Naive thymus-derived CD8-positive, alpha-beta T cell (primary cell): ENCODE measurements at places on chromosomes 7 and 10. TPM values are rescaled to one million over a fixed set of nuclear protein-coding genes. Genes with fewer than 3 reads are reported as not detected.

- DNase-seq: no peak
- no peaks in the 10 kb centered on the region for H3K4me1 ChIP-seq
- H3K27ac ChIP-seq: no peak overlapping the region
- no peaks in the 10 kb centered on the region for H3K36me3 ChIP-seq
These were observed 18.8 kb downstream of the NEBL start for GRCh38 chr10:20877986-20878983.

DNA sequence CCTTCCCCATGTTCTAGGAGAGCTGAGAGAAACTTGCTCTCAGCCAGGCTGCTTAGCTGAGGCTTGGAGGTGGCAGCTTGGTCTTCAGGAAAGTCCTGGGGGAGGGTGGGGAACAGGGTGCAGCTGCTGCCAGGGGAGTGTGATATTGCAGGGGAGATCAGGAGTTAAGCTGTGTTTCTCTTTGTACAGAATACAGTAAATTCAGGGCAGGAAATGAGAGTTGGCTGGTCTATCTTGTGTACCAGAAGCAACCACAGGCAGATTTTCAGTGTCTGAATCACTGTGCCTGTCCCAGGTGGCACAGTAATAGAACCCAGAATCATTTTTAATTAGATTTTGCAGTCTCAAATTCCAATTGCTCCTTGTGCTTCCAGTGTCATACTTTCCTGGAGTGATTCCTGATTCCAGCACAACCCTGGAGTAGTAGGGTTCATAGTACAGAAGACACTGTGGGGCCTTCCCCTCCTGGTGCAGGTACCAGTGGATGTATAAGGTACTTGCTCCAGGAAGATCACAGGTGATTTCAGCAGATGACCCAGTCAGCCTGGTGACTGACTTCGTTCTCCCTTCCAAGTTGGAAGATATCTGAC is 94.0 kb upstream of the TARP start:
- H3K4me1 ChIP-seq: peaks cover 87% of the 10 kb centered on the region
- no peak for DNase-seq
- H3K36me3 ChIP-seq: peaks cover 10% of the 10 kb centered on the region
- H3K27me3 ChIP-seq: no peaks in the 10 kb centered on the region

DNA sequence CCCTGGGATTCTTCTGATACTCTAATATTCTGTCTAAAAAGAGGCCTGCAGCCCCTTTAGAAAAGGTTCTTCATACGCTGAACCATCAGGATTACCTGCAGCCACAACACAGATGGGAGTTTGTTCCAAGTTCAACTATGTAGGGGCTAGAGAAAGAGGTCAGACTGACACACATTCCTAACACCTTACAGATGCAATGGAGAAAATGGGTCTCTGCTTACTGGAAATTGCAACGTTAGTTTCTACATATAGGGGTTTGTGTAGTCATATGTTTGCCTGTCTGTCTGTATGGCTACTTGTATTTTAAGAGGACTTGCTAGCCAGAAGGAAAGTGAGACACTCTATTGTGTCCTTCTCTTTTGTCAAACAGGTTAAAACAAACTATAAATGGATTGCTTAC is 618.5 kb downstream of the INHBA start:
- no peak overlapping the region for H3K27ac ChIP-seq
- no peaks in the 10 kb centered on the region for H3K4me1 ChIP-seq
- no peaks in the 10 kb centered on the region for H3K27me3 ChIP-seq

GRID2IP gene
- 2.6 TPM for total RNA-seq

- H3K4me3 ChIP-seq: no peak overlapping the region
- no peak overlapping the region for H3K27ac ChIP-seq
- H3K27me3 ChIP-seq: no peaks in the 10 kb centered on the region
- no peaks in the 10 kb centered on the region for H3K4me1 ChIP-seq
These were observed 143.0 kb downstream of the NEURL1 start for GRCh38 chr10:103636492-103636891.

- H3K4me3 ChIP-seq: no peak overlapping the region
- H3K36me3 ChIP-seq: peaks cover 12% of the 10 kb centered on the region
- H3K4me1 ChIP-seq: no peaks in the 10 kb centered on the region
- DNase-seq: no peak
These were observed 28.6 kb downstream of the PLA2G12B start for GRCh38 chr10:72925951-72926465.

CYP26C1 gene
- 0.44 TPM for total RNA-seq

- DNase-seq: peak; percentile 75
- peaks cover 7% of the 10 kb centered on the region for H3K27me3 ChIP-seq
- H3K36me3 ChIP-seq: no peaks in the 10 kb centered on the region
- no peak overlapping the region for H3K27ac ChIP-seq
- peaks cover 20% of the 10 kb centered on the region for H3K4me1 ChIP-seq
These were observed 16.1 kb upstream of the IMPDH1 start for GRCh38 chr7:128425850-128426249.

- no peak overlapping the region for H3K4me3 ChIP-seq
- DNase-seq: no peak
- no peaks in the 10 kb centered on the region for H3K27me3 ChIP-seq
- no peaks in the 10 kb centered on the region for H3K36me3 ChIP-seq
These were observed 357.1 kb downstream of the SEMA3D start for GRCh38 chr7:84829719-84830118.

MDFIC gene
- total RNA-seq: 27.8 TPM

- DNase-seq: no peak
- H3K36me3 ChIP-seq: no peaks in the 10 kb centered on the region
- H3K27ac ChIP-seq: no peak overlapping the region
- peaks cover 2% of the 10 kb centered on the region for H3K4me1 ChIP-seq
- H3K27me3 ChIP-seq: peaks cover 3% of the 10 kb centered on the region
- no peak overlapping the region for H3K4me3 ChIP-seq
These were observed 42.1 kb upstream of the INSIG1 start for GRCh38 chr7:155255621-155256020.

DNA sequence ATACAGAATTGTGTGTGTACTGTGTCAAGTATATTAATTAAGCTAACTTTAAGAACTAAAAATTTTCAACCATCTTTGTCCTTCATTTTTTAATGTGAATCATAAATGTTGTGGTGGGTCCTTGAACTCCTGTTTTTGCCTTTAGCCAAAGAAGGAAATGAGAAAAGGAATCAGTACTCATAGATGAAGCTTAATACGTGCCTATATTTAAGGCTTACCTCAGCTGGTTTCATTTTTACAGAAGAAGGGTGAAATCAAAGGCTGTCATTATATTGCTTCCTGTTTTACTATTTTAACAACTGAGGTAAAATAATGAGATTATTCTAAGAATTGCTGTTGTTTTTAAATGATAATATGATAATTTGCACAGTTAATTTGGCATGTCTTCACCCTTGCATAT is 6.3 kb upstream of the SNX13 start:
- H3K36me3 ChIP-seq: no peaks in the 10 kb centered on the region
- H3K4me3 ChIP-seq: peak overlapping the region; percentile 42
- H3K27me3 ChIP-seq: peaks cover 1% of the 10 kb centered on the region

JAKMIP3 gene
- total RNA-seq: 0.16 TPM

GRCh38 chr7:69465262-69465661 is 133.0 kb upstream of the AUTS2 start:
- no peak overlapping the region for H3K27ac ChIP-seq
- no peaks in the 10 kb centered on the region for H3K27me3 ChIP-seq
- no peak overlapping the region for H3K4me3 ChIP-seq
- H3K36me3 ChIP-seq: peaks cover 4% of the 10 kb centered on the region

DNA sequence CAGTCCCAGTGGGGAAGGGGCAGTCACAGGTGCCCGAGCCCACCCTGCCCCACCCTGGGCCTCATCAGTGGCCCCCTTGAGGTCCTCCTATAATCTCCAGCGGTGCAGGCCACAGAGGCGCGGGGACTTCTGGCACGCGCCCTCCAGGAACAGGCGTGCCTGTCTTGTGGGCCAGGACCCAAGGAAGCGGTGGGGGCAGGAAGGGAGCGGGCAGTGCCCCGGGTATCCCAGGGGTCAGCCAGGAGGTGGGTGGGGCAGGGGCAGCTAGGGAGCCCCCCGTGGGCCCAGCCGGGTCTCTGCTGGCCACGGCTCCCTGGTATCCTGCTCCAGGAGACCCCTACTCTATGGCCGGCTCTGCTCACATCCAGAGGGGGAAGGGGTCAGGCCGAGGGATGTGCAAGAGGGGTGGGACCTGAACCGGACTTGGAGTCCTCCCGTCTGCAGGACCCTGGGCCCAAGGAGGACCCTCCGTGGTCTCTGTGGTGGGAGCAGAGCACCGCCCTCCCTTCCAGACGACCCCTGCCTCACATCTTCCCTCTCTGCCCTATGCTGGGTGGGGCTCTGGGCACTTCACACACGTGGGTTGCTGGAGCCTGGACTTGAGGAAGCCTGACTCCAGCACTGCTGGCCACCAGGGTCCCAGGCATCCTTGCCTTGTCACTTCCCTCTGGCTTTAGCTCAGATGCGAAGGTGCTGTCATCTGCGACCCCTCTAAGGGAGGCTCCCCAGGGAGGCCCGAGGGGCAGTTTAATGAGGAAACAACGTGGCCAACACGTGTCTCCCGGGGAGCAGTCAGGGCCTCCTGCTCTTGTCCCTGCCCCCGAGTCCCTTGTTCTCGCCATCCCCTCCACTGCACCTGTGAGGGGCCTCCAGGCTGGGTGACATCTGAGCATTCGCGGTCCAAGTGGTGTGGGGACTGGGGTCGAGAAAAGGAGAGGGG is 18.3 kb upstream of the GRIFIN start:
- no peak overlapping the region for H3K4me3 ChIP-seq
- H3K27ac ChIP-seq: no peak overlapping the region
- no peaks in the 10 kb centered on the region for H3K36me3 ChIP-seq
- DNase-seq: no peak
- H3K4me1 ChIP-seq: peaks cover 20% of the 10 kb centered on the region

SMURF1 gene
- total RNA-seq: 29.0 TPM

GRCh38 chr10:4981722-4982471 is 18.7 kb downstream of the AKR1C1 start:
- H3K4me3 ChIP-seq: no peak overlapping the region
- H3K27me3 ChIP-seq: peaks cover 26% of the 10 kb centered on the region
- DNase-seq: peak; percentile 5
- peaks cover 2% of the 10 kb centered on the region for H3K36me3 ChIP-seq

GRCh38 chr10:13971601-13972475 is 358.9 kb downstream of the FRMD4A start:
- H3K27ac ChIP-seq: no peak overlapping the region
- no peak for DNase-seq
- no peaks in the 10 kb centered on the region for H3K36me3 ChIP-seq
- H3K4me3 ChIP-seq: no peak overlapping the region
- no peaks in the 10 kb centered on the region for H3K4me1 ChIP-seq
- H3K27me3 ChIP-seq: peaks cover 2% of the 10 kb centered on the region

TLL2 gene
- 0.14 TPM for total RNA-seq

- no peaks in the 10 kb centered on the region for H3K27me3 ChIP-seq
- peaks cover 49% of the 10 kb centered on the region for H3K4me1 ChIP-seq
- peaks cover 4% of the 10 kb centered on the region for H3K36me3 ChIP-seq
- no peak for DNase-seq
- no peak overlapping the region for H3K27ac ChIP-seq
These were observed 10.8 kb downstream of the KLF6 start for GRCh38 chr10:3774018-3774813.

DNA sequence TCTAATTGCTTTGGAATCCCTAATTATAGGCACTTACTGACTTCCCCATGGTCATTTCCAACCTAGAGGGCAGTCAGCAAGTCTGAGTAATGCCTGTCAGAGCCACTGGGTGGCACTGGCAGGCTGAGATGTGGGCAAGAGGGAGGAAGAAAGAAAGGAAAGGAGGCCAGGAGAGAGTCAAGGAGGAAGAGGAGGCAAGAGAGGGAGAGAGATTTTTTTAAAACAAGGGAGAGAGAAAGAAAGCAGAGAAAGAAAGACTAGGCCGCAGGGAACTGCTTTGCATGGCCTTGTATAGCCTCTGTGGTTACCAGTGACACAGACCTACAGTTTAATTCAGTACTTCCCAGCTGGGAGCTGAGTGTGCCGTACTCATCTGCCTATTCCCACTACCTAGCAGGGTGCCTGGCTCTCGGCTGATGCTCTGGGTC is 210.4 kb upstream of the ADO start:
- no peak overlapping the region for H3K4me3 ChIP-seq
- H3K4me1 ChIP-seq: no peaks in the 10 kb centered on the region
- H3K27me3 ChIP-seq: peaks cover 4% of the 10 kb centered on the region
- H3K27ac ChIP-seq: no peak overlapping the region
- DNase-seq: peak; percentile 30

DNA sequence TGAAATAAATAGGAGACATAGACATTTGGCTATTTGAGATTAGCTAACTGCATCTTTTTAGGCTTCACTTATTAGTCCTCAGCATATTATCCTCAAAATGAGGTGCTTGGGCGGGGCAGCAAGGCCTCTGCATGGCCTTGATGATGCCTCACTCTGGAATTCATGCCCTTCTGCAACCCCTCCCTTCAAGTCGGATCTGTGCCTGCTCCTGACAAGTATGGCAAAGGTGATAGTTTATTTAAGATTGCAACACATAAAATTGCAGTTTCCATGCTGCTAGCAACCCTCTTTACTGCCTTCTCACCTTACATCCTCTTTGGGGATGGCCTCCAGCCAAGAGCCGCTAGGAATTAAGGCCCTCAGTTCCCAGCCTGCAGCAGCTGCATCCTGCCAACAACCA is 241.3 kb upstream of the ADARB2 start:
- no peaks in the 10 kb centered on the region for H3K27me3 ChIP-seq
- no peak overlapping the region for H3K4me3 ChIP-seq
- peaks cover 2% of the 10 kb centered on the region for H3K4me1 ChIP-seq
- no peak for DNase-seq
- H3K27ac ChIP-seq: no peak overlapping the region
- H3K36me3 ChIP-seq: no peaks in the 10 kb centered on the region

UCMA gene
- total RNA-seq: not detected

DNA sequence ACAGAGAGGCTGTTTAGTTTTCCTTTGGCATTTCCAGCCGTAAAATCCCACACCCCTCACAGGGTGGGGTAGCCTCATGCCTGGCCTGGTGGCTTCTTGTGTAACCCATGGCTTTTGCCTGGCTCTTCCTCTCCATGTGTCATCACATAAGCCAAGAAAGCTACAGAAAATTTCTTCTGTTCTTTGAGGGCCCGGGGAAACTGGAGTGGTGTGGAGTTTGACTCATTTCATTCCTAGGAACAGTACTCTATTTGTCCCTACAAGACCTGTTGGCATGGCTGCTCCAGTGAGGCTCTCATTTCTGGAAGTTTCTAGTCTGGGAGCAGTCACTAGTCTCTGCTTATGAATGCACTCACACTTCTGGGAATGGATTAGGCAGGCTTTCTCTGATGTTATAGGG is 523.9 kb downstream of the SUGCT start:
- no peaks in the 10 kb centered on the region for H3K27me3 ChIP-seq
- no peaks in the 10 kb centered on the region for H3K4me1 ChIP-seq
- DNase-seq: no peak
- no peak overlapping the region for H3K4me3 ChIP-seq
- no peak overlapping the region for H3K27ac ChIP-seq

- no peaks in the 10 kb centered on the region for H3K36me3 ChIP-seq
- no peak overlapping the region for H3K27ac ChIP-seq
- no peaks in the 10 kb centered on the region for H3K4me1 ChIP-seq
- no peaks in the 10 kb centered on the region for H3K27me3 ChIP-seq
- DNase-seq: no peak
- no peak overlapping the region for H3K4me3 ChIP-seq
These were observed 77.3 kb downstream of the CTBP2 start for GRCh38 chr10:125082881-125083575.

DNA sequence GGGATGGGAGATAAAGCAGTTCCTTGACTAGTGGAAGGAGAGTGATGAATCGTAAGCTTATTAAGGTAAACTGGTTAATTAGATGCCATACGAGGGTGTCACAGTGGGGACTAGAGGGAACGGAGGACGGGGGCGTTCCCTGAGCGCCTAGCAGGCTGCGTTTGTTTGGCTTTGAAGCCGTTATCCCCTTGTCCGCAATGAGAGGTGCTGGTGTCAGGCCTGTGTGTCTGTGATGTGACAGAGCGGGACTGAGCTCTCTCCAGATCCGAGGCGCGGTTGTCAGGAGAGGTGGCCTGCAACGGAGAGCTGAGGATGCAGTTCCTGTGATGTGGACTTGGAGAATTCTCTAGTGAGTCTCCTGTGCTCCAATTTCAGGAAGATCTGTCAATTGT is 60.0 kb upstream of the PRPS1L1 start:
- DNase-seq: no peak
- peaks cover 30% of the 10 kb centered on the region for H3K27me3 ChIP-seq
- H3K4me1 ChIP-seq: peaks cover 8% of the 10 kb centered on the region
- no peaks in the 10 kb centered on the region for H3K36me3 ChIP-seq
- H3K4me3 ChIP-seq: peak overlapping the region; percentile 61
- H3K27ac ChIP-seq: no peak overlapping the region
